Hematopoietic multipotent progenitor cell (in vitro differentiated cells): ENCODE measurements at places on chromosomes 6 and 20.

- no peak for DNase-seq
These were observed 16.2 kb downstream of the SLPI start for GRCh38 chr20:45238139-45238538.

DNA sequence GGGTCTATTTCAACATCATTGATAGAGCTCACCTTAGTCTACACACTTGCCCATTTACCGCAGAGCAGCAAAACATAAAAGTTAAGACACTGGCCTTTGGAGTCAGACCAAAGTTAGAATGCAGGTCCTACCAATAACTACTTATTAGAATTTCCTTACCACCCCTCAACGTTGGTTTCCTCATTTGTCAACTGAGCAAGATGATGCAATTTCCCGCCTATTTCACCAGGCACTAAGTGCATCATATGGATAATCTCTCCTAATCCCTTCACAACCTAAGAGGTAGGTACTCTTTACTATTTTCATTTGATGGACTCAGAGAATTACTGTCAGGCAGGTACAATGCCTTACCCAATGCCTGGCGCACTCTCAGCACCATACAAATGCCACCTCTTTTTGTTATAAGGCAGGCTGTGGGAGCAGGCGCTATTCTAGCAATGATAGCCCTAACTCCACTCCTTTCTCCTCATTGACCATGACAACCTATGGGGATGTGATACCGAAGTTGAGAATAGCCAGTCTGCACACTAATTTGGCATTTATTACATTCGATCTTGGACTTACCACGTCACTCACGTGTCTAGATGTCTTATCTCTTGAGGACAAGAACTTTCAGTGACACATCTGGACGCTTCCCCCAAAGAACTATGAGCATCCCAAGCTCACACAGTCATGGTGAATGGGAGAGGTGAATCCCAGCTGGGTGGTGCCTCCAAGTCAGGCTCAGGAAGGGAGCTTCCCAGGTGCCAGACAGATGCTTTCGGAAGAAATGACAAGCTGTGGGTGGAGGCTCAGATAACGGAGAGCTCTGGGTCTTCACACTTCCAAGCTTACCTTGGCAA lies 128.1 kb upstream of the STMND1 start:
- DNase-seq, result no peak

GRCh38 chr20:47117773-47118172 lies 223.1 kb downstream of the EYA2 start:
- DNase-seq, result no peak

DNA sequence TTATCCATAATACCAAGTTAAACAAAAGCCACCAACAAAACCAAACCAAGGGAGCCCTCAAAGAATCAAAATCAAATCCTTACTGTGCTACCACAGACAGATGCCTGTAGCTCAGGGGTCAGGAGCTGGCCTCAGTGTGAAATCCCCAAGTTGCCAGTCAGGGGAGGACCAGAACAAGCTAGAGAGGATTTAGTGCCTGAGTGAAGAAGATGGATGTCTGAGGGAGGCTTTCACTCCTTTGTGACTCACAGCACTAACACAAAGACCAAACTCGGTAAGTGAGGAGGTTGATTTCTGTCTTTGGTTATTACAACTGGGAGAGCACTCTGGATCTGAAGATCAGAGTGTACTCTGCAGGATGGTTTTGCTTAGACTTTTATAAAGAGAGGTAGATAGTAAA lies 189.9 kb upstream of the ZNF184 start:
- no peak for DNase-seq

DNA sequence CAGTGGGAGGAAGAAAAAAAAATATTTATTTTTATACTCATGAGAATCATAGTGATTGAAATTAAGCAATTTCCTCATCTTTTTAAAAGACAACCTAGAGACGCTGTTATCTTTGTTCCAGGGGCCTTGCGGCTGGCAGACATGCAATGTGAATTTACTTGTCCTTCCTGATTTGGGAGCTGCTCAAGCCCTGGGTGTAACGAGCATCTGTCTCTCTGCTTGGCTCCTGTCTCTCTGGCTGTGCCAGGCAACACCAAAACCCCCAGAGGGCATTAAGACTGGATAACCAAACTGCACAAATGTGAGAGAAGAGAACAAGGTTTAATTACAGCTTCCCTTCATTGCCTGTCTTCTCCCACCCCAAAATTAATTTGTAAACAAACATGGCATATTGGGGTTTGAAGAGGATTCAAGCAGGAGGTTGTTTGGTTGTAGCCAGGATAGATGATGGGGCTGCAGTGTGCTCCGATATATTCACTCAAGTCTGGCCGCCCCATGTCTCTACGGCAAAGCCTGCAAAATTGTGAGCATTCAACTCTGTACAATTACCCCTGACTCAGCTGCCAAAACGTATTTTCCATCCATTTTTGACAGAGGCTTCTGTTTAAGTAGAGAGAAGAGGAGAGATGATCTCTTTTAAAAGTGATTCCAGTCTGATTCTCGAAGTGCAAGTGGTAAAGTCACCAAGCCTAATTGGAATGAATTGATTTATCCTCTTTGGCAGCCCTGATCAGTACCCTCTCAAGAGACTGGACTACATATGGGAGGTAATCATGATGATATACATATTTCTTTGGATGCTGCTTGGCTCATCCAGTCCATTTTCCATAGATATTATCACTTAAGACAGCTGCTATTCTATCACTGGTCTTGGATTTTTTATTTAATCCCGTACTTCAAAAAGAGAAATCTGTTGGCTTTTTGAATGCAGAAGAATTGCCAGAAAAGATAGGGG lies 170.2 kb downstream of the SLC24A3 start:
- DNase-seq, result peak; percentile 44

- DNase-seq, result no peak
These were observed 1237.5 kb upstream of the MAP3K7 start for GRCh38 chr6:91824331-91824730.

- DNase-seq, result no peak
These were observed 36.4 kb downstream of the HFE start for GRCh38 chr6:26123675-26123946.

DNA sequence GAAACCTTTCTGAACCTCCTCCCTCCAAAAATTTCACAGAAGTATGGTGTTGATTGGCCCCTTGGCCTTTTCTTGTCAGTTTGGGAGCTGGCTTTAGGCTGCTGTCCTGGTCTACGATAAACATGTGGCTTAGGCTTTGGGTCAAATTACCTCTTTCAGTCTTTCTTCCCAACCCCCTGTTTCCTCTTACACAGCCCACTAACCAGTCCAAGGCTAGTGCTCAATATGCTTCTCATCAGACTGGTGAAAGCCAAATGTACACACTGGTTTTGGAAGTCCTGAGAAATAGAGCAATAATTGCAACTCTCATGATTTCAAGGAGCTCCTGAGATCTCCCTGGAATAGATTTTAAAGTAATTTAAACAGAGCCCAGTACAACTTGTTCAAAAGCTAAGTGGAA lies 933.7 kb upstream of the GJE1 start:
- no peak for DNase-seq

GRCh38 chr20:16057651-16058050 lies 515.6 kb downstream of the KIF16B start:
- no peak for DNase-seq

GRCh38 chr6:48135323-48136084 lies 24.5 kb upstream of the PTCHD4 start:
- no peak for DNase-seq

GRCh38 chr6:52304983-52305390 lies 20.4 kb upstream of the MCM3 start:
- no peak for DNase-seq

DNA sequence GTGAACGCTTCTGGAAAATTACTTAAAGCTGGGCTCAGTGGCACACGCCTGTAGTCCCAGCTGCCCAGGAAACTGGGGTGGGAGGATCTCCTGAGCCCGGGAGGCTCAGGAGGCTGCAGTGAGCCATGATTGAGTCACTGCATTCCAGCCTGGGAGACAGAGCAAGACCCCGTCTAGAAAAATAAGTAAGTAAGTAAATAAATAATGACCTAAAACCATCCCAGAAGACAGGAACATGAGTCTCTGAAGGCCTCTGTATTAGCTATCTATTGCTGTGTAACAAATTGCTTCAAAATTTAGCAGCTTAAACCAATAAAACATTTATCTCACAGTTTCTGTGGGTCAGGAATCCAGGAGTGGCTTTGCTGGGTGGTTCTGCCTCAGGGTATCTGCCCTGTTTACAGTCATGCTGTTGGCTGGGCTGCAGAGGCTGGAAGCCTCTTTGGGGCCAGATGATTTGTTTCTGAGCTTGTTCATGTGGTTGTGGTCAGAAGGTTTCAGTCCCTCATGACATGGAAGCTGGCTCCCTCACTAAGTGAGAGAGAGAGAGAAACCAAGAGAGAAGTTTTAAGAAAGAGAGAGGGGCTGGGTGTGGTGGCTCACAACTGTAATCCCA lies 48.4 kb upstream of the NCOA3 start:
- DNase-seq, result no peak

DNA sequence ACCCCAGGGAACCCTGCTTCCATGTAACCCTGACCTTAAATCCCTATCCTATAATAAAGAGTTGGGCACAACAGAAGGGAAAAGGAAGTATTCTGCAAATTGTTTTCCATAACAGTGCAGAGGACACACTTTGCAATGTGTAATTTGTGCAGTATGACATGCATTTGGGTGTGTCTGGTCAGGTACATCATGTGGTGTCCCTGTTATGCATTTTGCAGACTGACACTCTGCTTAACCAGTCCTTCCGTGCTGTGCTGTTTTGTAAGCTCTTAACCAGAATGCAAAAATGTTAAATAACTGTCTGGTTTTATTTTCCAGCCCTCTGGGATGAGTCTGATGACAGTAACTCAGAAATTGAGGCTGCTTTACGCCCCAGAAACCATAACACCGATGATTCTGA lies 57.0 kb upstream of the XRN2 start:
- no peak for DNase-seq
